Fibroblast of skin of left biceps (primary cell): ENCODE measurements at places on chromosomes 16 and 17.
A peak's percentile ranks its signal among the peaks of the same experiment; 100 is the strongest.

GRCh38 chr16:15658556-15658955, 8.5 kb downstream of the NDE1 start:
- DNase-seq = no peak

DNA sequence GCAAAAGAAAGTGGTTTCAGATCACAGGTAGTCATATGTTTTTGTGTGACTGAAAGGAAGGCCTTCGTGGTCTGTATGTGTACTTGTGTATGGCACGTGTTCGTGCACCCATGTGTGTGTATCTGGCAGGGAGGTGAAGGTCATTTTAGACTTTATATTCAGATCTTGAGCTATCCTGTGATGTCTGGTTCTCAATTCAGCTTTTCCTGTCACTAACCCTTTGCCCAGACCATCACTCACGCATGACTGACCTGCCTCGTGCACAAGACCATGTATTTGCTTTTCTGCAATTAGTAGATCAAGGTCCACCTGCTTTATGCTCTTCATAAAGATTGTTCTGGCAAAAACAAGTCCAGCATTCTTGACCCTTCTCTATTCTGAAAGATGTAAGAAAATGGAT, 139.7 kb upstream of the MAF start:
- DNase-seq = no peak

GRCh38 chr17:9215465-9215864, 194.2 kb downstream of the NTN1 start:
- no peak for DNase-seq

- DNase-seq = no peak
These were observed 16.4 kb upstream of the ABCC3 start for GRCh38 chr17:50618300-50618699.

DNA sequence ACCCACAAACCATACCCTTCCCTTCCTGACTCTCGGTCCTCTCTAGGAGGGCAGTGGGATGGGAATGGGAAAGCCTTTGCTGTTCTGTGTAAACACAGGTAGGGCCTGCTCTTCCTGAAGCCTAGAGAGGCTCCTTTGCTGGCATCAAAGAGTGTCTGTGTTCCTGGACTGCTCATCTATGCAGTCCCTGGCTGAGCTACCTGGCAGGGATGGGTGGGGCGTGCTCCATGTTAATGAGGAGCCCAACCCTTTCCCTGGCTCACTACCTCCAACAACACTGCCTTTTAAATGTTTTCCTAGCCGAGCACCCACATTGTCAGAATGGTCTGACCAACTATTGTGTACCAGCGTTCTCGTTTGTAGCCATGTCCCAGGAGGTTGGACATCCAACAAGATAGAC, 26.6 kb upstream of the NAGLU start:
- DNase-seq = no peak

DNA sequence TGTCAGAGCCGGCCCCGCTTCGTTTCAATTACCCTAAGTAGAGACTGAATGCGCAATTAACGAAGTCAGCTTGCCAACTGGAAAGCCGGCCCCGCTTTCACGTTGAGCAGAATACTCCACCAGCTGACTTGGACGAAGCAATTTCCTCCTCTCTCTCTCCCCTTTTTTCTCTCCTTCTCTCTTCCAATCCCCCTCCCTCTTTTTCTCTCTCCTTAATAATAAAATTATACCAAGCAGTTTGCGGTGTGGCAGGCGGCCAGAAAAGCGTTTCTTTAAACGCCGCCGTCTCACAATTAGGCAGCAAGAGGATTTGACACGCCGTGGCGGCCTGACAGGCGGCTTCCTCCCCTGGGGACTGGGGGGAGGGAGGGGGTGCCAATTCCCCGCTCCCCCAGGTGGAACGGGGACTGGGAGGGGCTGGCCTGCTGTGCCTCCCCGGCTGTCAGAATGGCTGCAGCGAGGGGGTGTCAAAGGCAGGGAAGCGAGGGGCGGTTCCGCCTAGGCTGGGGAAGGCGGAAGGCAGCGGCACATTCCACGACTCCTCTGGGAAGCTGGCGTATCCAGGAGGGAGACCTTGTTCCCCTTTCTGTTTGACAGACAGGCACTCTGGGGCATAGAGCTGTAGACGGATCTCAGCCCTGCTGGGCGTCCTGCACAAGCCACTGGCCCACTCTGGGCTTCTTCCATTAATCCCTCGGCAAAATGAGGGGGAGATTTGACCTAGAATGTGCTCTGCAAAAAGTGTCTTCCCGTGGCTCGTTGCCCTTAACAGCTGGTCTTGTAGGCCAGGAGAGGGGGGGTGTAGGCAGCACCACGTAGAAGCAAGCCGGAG, 52.7 kb downstream of the SREBF1 start:
- DNase-seq = peak; percentile 44

GRCh38 chr17:50787106-50787505, 19.8 kb upstream of the ANKRD40CL start:
- no peak for DNase-seq

DNA sequence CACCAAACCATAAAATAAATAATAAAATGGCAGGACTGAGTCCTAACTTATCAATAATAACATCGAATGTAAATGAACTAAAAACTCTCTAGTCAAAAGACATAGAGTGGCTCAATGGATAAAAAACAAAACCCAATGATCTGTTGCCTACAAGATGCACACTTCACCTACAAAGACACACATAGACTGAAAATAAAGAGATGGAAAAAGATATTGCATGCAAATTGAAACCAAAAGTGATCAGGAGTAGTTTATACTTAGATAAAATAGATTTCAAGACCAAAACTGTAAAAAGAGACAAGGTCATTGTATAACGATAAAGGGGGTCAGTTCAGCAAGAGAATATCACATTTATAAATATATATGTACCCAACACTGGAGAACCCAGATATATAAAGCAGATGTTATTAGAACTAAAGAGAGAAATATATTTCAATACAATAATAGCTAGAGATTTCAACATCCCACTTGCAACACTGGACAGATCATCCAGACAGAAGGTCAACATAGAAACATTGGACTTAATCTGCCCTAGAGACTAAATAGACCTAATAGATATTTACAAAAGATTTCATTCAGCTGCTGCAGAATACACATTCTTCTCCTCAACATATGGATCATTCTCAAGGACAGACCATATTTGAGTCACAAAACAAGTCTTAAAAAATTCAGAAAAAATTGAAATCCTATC, 29.8 kb downstream of the SLC47A2 start:
- DNase-seq = no peak

DNA sequence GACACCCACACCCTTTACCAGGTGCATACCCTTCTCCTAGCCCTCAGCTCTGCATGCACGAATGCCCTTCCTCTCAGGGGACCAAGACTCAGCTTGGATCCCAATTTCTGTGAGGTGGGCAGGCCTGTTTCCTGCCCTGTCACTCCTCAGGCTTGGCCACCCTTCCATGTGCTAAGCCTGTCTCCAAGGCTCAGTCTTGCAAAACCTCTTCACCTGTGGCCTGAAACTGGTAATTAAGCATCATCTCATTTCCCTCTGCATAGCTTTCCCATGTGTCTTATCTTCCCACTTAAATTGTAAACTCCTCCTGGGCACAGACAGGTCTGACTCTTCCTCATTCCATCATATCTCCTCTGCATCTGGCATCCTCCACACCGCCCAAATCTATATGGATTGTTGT, 31.0 kb upstream of the SMPD3 start:
- no peak for DNase-seq

DNA sequence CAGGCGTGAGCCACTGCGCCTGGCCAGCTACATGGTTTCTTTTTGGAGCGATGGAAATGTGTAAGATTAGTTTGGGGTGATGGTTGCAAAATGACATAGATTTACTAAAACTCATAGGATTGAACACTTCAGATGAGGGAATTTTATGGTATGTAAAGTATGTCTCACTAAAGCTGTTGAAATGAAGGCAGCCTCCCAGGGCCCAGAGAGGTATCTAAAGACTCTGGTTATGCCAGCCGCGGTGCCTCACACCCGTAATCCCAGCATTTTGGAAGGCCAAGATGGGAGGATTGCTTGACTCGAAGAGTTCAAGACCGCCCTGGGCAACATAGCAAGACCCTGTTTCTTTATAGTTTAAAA, 254.9 kb downstream of the PARN start:
- DNase-seq = peak; percentile 61
